ENCODE measurements at places on chromosomes 11 and 22.

GRCh38 chr22:37459206-37459605, 27.0 kb downstream of the MFNG start:
- DNase-seq, result no peak

- no peak for DNase-seq
These were observed 14.0 kb downstream of the KCNQ1OT1 start for GRCh38 chr11:2685566-2686359.

DNA sequence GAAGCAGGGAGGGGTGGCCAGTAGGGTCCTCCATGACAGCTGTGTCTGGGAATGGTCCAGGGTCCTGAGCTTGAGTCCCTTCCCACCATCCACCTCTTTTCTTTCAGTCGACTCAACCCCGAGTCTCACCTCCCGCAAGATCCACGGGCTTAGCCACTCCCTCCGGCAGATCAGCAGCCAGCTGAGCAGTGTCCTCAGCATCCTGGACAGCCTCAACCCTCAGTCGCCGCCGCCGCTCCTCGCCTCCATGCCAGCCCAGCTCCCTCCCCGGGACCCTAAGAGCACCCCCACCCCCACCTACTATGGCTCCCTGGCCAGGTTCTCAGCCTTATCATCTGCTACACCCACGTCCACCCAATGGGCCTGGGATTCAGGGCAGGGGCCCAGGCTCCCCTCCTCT, 81.9 kb downstream of the CEP164 start:
- DNase-seq, result no peak

GRCh38 chr11:45362636-45363035, 76.5 kb upstream of the SYT13 start:
- no peak for DNase-seq

DNA sequence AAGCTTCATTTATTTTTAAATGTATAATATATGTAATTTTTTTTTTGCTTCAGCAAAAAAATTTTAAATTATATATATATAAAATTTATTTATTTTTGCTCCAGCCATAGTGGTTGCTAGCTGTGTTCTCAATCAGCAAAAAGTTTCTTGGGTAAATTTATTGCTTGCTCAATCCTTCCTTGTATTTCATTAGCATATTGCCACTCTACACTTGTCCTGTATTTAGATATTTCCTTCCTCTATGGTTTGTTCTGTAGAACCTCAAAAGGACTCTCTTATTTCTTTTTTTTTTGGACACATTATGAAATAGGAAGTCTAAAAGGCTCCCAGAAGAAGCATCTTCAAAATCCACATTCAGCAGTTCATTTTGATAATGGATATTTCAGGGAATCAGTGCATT, 2.3 kb downstream of the PTPRJ start:
- no peak for DNase-seq

DNA sequence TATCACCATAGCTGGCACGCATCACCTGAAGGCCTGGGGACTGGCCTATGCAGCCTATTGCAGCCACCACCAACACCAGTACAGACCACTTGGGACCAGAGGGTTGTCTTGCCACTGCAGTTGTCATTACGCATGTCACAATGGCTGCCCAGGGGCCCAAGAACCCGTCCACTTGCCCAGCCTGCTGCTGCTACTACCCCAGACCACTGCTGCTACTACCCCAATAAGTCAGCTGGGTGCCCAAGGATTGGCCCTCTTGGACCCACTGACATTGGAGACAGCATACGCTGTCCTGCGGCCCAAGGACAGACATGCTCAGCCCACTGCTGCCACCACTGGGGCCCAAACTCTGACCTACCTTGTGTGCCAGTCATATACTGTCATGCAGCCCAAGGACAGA, 102.7 kb upstream of the OR9Q1 start:
- no peak for DNase-seq
